ENCODE measurements at places on chromosomes 7 and 10. TPM values are rescaled to one million over a fixed set of nuclear protein-coding genes. Genes with fewer than 3 reads are reported as not detected.

DNA sequence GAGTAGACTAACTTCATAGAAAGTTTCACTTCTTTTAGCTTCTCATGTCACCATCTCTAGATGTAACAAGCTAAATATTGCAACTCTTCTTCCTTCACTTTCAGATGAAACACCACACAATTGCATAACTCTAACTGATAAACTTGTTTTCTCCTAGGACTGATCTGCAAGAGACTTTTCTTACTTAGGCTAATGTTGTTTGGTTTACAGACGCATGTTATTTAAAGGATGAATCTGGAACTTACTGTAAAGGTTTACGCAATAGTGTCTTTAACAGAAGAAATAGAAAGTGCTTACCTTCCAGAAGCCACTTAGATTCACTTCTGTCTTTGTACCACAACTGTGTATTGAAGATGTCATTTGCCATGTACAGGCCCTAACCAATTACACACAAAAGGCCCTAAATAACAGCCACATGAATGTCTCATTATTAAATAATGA lies 22.1 kb upstream of the ZC3HAV1 start:
- no peak for DNase-seq

The ENO4 gene
- total RNA-seq = 0.22 TPM

- peak; percentile 91 for DNase-seq
Observed at GRCh38 chr7:132783824-132784223, 207.6 kb upstream of the PLXNA4 start.

The NOM1 gene
- total RNA-seq = 8.5 TPM

DNA sequence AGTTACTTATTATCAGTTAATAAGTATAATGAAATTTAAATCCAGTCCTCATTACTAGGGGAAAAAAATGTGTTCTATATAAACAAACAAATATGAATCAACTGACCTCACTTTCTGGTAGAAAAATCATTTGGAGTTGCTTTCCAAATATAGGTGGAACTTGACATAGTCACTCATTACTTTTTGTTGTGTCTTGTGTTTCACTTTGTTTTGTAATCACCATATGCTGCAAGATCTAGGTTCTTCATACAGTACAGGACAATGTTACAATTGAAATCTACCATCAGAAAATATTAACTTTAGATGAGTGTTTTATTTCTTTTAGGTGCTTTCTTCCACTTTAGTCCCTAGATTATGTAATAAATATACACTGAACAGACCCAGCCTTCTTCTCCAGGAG lies 16.9 kb downstream of the TFEC start:
- no peak for DNase-seq

The LRRC18 gene
- total RNA-seq = not detected

The PHKG1 gene
- not detected for total RNA-seq

DNA sequence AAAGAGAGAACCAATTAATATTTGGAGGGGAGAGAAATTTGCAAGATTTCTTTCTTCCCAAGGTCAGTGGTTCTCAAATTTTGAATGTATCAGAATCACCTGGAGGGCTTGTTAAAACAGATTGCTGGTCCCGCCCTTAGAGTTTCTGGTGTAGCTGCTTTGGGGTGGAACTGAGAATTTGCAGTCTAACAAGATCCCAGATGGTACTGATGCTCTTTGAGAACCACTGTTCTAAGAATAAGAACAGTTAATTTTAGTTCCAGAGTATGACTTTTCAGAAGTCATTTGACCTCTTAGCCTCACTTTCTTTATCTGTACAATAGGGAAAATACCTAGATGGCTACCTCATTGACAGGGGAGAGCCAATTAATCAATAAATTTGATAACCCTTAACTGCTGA lies 161.6 kb downstream of the PRKG1 start:
- no peak for DNase-seq

DNA sequence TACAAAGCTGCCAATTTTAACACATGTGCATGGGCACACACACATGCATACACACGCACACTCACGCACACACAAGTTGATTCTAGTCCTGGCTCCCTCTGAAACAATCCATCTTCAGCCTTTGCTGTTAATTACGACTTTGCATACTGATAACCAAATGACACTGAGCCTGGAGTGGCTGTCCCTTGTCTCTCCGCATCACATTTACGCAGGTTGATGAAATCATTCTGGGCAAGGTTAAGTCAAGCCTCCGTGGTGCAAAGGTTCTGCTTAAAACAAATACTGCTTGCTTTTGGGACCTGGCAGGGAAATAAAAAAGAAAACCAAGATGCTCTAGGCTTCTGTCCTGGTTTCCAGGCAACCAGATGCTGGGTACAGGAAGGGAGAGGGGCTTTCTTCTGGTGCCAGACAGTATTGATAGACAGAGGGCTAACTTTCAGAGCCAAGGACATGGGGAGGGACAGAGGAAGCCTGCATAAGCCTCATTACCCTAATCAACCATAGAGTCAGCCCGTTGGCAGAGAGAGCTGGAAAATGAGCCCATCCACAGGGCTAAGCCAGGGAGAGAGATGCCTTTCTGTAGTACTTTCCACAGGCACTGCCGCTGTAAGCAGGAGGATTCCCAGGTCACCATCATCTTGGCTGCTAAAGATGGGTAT lies 233.0 kb downstream of the WDR11 start:
- no peak for DNase-seq

DNA sequence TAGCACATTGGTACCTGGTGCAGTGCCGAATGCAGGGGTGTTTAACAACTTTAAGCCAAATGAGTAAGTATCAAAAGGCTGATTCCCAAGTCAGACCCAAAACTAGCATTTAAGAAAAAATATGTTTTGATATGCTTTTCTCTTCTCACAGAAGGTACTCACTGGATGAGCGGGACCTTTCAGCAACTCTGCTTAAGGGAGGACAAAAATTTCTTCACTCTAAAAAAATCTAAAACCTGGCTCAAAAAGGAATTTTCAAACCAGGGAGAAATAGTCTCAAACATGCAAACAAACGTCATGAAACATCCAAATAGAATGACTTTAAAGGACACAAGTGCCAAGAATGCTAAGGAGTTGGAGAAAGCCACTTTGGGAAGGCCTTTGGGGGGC lies 962.1 kb downstream of the KCNMA1 start:
- DNase-seq = no peak

DNA sequence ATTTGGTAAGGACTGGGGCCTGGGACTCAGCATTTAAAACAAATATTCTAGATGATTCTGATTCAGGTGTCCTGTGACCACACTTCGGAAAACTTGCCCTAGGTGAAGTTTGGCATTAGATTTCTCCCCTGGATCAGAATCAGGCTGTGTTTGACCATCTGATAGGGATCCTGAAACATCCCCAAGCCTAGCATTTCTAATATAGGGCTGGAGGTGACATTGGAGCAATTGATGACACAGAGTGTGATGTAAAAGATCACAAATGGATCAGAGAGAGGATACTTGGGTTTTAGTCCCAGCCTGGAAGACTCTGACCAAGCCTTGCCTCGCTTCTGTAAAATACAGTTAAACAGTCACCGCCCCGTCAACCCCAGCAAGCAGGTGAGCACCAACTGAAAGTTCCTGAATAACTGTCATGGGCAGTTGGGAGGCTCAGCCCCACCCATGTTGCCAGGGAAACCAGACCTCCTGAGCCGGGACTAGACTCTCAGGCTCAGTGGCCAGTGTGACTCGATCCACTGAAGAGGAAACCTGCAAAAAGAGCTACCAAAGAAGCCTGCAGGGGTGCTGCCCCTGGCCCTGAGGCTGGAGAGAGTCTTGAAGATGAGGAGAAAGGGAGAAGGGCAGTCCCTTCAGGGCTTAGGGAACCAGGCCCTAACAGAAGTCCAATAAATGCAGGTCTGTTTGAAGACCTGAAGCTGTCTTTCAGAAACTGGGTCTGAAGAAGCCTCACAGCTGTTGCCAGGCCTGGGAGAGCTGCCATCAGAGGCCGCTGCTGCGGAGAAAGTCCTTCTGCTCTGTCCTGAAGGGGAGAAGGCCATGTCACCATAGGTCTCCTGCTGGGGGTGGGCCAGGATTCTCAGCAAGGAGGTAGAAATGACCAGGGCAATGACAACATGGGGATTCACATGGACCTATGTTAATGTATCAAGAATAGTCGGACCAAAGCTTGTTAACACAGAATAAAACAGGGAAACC lies 126.1 kb upstream of the KCNMA1 start:
- no peak for DNase-seq

DNA sequence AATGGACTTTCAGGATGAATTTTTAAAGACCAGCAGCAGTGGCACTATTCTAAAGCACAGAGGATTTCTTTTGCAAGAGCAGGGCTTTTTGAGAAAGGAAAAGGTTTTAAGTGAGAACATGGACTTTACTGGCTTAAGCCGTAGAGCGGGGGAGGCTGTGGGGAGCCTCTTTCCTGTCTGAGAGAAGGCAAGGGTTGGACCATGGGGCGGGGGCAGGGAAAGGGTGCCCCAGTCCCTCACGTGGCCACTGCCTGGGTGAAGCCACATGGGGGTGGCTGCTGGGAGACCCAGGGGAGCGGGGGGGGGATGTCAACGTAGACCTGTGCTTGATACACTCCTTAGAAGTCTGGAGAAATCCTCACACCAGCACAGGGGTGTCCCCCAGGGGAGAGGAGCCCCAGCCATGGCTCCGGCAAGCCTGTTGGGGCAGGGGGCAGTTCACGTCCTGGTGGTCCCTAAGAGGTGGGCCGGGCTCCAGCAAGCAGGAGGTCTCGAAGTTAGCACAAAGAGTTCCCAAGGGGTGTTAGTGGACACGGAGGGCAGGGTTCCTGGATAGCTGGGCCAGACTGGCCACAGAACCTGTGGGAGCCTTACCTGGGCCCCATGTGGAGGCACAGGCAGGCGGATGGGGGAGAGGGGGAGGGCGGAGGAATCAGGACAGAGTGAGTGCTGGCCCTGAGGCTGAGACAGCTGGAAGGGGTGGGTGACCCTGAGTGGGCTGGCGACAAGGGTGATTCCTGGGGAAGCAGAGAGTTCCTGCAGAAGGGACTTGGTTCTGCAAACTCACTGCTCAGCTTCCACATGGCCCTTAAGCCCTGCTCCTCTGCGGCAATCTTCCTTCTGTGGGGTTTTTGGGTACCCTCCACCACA lies 36.9 kb upstream of the ELFN1 start:
- no peak for DNase-seq

DNA sequence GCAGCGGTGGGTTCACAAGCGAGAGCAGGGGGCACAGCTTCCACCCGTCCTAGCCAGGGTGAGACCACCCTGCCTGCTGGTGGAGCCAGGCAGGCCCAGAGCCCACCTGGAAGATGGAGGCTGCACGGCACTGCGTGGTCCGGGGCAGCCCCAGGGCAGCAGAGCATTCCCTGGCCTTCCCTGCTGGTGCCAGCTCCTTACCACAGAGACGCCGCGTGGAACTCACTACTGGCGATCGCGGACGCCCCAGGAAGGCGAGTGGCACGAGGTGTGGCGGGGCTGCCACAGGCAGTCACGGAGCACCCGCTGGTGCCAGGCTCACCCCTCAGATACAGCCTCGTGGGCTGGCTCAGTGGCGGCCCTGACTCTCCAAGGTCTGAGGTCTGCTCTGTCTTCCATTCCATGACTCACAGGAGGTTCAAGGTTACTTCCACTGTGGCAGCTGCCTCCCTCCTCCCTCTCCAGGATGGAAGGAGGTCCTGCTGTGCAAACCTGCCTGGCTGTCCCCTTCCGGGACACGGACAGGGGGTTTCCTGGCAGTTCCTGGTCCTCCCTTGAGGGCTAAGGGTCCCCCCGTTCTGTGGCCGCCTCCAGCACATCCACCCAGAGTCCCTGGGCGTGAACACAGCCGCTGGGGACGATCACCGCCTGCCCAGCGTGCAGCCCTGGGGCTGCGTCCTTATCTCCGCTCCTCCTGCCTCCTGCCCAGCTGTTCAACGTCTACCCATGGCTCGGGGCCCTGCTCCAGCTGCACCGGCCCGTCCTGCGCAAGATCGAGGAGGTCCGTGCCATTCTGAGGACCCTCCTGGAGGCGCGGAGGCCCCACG lies 3.1 kb downstream of the CYP2W1 start:
- DNase-seq = peak; percentile 60

DNA sequence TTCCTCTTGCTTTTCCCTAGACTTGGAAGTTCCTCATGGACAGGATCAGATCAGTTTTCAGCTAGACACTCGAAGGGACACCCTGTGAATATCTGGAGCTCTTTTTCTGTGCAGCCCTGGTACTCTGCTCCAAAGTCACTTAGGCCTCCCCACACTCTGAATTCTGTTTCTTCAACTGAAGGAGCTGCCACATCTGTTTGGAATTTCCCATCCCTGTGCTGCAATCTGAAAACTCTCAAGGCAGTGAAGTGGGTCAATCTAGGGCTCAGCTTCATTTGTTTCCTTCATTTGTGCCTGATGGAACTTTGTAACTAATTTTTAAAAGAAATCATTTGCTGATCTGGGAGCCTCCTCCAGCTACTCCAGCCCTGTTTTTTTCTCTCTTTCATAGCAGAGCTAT lies 9.6 kb downstream of the EPC1 start:
- DNase-seq = no peak

- DNase-seq = no peak
Observed at GRCh38 chr10:126955934-126956711, 50.9 kb downstream of the DOCK1 start.

The RBP3 gene
- total RNA-seq = not detected

- DNase-seq = no peak
Observed at GRCh38 chr10:47065903-47066302, 154.7 kb downstream of the PTPN20 start.

GRCh38 chr7:30694774-30695721 lies 12.8 kb upstream of the CRHR2 start:
- no peak for DNase-seq

- DNase-seq = no peak
Observed at GRCh38 chr7:76332078-76332477, 26.7 kb downstream of the YWHAG start.

DNA sequence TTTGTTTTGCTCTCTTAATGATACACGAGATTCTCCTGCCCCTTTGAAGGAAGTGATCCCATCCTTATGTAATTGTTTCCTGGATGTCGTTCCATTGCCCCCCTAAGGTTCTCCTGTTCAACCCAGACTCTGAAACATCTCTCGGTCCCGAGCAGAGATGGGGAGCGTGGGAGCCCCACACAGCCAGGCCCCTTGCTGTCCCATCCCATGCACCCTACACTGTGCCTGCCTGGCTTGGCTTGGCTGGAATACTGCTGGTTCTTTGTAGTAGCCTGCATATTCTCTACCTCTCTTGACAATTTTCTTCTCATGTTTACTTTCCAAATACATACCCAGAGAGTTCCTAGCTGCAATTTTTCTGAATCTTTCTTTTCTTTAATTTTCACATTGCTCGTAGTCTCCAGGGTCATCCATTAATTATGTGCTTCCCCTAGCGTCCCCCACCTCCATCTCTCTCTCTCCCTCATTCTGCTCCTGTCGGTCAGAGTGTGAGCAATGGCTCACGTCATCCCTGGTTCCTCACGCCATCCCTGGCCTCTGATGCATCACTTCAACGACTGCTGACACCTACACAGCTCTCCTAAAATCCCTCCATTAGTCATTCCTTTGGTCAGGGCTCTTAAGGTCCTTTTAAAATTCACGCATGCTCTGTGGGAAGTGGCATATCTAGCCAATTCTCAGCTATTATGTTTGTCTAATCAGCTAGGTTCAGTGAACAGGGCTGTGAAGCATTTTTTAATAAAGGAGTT lies 32.5 kb upstream of the GPR158 start:
- peak; percentile 48 for DNase-seq

The CDC14C gene
- 0.09 TPM for total RNA-seq

- DNase-seq = no peak
Observed at GRCh38 chr7:70595370-70595754, 536.6 kb upstream of the GALNT17 start.

- no peak for DNase-seq
Observed at GRCh38 chr7:26954951-26955350, 90.6 kb upstream of the SKAP2 start.

All from A172 (cell line).